ENCODE measurements at places on chromosomes 1 and 21.

DNA sequence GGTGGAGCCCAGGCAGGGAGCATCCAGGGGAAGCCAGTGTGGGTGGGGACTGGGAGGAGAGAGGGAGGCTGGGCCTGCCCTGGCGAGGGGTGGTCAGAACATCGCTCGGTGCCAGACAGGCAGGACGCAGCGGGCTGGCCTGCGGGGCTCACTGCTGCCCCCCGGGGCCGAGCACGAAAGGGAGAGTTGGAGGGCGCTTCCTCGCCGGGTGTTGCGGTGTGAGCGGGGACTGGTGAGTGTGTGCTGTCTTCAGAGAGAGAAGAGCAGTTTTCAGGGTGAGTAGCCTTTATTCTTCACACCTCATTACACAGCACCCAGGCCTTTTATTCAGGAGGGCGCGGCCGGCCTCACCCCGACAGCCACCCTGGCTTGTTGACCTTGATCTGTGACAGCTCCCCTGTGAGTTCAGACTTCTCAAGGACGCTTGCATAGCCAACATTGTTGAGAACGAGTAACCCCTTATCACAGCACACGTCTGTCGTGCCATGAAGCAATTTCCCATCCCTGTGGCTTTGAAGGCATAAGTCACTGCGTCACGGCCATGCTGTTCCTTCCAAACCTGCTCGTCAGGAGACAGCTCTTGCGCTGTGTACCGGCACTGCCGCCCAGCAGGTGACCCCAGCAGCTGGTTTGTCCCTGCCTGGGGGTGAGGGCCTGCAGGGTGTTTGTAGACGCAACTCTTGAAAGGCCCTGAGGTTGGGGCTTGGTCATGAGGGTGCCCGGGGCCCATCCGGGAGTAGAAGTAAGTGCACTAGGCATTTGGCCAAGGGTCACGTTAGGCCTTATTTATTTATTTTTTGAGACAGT, 54.6 kb downstream of the PRKCZ start:
- DNase-seq = no peak

DNA sequence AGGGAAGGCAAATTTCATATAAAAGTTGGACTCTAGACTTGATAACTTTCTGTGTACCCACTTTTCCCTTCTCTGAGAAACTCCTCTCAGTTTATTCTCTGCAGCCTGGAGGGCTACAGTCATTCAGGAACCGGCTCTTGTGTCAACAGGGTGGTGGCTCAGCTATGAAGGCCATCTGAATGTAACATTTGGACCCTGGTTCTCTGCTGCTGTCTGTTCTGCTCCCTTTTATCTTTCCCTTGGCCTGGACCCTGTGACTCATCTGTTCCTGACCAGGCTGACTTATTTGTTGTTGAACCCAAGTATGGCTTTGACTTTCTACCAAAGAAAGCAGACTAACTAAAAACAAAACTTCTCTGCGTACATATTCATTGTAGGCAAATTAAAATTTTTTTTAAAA, 75.4 kb downstream of the CENPF start:
- no peak for DNase-seq

- no peak for DNase-seq
Observed at GRCh38 chr1:26022404-26022779, 817 bp downstream of the EXTL1 start.

GRCh38 chr1:189787201-189787600, 690.5 kb downstream of the BRINP3 start:
- no peak for DNase-seq

GRCh38 chr21:36803051-36803645, 104.2 kb downstream of the SIM2 start:
- DNase-seq = no peak

DNA sequence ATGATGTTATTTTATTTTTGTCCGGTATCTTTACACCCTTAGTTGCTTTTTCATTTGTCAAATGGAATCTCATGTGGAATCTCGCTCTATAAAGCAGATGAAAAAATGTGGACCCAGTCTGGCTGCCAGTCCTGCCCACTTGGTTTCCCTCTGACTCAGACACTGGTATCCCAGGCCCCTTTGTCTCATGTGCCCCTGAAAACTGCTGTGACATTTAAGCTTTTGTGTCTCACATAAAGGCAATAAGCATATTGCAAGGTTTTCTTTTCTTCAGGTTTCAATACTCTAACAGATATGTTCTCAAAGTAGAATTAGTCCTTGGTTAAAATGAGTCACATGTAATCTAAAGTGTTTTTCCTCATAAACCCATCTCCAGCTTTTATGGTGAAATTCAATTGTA, 183.3 kb downstream of the ST6GALNAC3 start:
- no peak for DNase-seq

- no peak for DNase-seq
Observed at GRCh38 chr1:19811206-19811851, 3.8 kb downstream of the RNF186 start.

DNA sequence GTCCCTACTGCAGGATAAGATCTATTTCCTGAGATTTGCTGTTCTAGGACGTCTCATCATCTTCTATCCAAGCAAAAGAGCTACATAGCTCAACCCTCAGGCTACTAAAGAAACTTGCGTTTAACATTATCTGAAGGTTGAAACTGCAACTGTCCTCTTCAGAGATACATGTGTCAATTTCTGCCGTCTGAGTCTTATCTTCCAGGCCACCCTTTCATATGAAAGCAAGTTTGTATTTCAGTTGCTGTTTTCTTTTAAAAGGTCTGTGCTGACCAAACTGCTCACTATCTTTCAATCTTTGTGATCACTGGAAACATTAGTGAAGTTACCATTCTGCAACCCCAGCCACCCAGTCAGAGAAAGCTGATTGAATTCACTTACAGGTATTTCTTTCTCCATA, 108.6 kb upstream of the RAB3GAP2 start:
- no peak for DNase-seq

DNA sequence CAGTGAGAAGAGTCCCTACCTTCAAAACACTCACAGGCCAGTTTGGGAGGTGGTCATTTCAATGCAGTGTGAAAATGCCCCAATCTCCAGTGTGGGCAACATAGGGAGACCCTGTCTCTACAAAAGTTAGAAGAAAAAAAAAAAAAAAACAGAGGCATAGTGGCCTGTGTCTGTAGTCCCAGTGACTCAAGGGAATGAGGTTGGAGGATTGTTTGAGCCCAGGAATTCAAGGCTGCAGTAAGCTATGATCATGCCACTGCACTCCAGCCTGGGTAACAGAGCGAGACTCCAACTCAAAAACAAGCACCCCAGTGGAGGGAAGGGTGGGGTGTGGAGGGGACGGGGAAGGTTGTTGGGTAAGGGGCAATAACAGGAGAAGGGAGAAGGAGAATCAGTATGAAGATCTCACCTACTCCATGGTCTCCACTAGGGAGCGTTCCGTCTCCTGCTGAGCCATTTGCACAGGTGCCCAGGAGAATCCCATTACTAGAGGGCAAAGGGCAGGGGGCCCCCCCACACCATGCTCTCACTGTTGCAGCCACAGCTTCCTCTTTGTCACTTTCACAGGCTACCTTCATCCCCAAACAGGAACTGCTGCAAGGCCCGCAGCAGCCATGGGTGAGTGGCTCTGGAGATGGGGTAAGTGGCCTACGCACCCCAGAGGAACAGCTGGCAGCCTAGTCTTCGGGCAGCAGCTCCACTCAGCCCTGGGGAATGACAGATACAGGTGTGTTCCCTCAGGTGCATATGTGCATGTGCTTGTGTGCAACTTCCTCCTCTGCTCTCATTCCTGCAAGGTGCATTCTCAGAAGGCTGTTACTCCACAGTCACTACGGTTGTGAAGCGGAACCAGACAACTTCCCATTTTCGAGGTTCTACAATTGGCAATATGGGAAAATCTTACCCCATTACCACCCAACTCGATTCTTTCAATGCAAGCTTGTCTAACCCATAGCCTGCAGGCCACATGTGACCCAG, 87.9 kb upstream of the LYST start:
- no peak for DNase-seq

DNA sequence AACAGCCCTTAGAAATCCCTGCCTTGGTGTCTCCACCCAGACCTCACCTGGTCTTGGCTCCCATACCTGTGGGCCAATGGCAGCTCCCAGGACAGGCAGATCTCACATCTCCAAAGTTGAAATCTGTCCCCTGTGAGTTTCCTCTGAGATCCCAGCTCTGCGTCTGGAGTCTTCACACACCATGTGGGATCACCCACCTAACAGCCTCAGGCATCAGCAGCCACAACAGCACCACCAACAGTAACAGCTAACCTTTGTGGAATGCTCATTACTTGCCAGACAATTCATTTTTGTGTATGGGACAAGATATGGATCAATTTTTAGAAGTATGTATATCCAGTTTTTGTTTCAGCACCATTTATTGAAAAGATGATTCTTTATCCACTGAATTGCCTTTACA, 523.2 kb downstream of the MATN1 start:
- no peak for DNase-seq

DNA sequence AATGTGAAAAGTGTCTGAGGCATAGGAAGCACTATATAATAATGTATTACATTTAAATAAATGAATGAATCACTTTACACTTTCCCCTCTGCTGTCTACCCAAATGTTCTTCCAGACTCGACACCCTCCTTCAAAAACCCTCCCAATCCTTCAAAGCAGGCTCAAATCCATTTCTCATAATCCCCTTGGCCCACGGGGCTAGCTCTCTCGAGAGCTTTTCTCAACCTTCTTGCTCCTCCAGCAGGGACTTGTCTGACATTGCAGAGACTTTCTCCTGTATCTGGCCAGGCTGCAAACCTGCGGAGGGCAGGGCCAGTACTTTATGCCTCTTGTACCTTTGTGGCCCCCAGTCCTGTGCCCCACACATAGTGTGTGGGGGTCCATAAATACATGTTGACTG, 14.1 kb upstream of the CNTN2 start:
- DNase-seq = no peak

DNA sequence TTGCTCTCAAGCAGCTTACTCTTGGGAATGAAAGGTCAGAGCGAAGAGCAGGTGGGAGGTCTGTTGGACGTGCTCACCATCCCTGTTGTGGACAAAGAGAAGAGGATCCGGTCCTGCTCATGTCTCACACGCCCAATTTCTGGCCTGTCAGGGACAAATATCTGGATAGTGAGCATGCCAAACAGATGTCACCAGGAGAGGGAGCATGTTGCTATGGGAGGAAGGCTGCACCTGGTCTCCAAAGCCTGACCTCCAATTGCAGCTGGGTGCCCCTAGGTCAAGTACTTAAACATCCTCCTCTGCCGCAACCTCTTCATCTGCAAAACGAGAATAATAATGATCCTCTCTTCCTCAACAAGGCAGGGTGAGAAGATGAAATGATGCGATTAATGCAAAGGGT, 53.4 kb downstream of the DMRTA2 start:
- DNase-seq = no peak

- no peak for DNase-seq
Observed at GRCh38 chr21:42044871-42045495, 26.1 kb upstream of the UMODL1 start.

- no peak for DNase-seq
Observed at GRCh38 chr1:34695580-34695979, 59.3 kb upstream of the GJB5 start.

DNA sequence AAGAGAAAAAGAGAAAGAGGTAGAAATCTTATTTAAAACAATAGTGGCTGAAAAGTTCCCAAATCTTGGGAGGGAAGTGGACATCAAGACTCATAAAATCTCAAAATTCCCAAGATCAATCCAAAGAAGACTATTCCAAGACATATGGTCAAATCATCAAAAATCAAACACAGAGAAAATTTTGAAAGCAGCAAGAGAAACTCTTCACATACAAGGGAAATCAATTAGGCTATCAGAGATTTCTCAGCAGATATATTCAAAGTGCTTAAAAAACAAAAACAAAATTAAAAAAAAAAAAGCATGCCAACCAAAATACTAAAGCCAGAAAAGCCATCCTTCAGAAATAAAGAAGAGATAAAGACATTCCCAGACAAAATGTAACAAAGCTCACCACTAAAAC, 52.6 kb upstream of the RALGPS2 start:
- DNase-seq = no peak

DNA sequence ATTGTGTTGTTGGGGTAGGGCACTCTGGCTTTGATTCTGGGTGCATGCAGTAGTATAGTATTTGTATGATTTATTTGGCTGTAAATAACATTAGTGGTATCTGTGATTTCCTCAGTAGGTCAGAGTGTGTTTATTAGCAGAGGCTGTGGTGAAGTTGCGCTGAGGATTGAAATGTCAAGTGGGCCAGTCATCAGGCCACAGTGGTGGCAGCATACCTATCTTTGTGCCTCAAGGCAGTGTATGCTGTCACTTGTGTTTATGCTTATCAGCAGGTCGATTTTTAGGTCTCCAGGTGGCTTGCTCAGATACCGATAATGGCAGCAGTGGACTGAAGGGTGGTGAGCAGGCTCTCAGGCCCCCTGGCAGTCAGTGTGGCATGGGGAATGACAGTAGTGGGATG, 11.3 kb downstream of the LY9 start:
- no peak for DNase-seq

- no peak for DNase-seq
Observed at GRCh38 chr1:235366286-235366685, 941 bp upstream of the TBCE start.

DNA sequence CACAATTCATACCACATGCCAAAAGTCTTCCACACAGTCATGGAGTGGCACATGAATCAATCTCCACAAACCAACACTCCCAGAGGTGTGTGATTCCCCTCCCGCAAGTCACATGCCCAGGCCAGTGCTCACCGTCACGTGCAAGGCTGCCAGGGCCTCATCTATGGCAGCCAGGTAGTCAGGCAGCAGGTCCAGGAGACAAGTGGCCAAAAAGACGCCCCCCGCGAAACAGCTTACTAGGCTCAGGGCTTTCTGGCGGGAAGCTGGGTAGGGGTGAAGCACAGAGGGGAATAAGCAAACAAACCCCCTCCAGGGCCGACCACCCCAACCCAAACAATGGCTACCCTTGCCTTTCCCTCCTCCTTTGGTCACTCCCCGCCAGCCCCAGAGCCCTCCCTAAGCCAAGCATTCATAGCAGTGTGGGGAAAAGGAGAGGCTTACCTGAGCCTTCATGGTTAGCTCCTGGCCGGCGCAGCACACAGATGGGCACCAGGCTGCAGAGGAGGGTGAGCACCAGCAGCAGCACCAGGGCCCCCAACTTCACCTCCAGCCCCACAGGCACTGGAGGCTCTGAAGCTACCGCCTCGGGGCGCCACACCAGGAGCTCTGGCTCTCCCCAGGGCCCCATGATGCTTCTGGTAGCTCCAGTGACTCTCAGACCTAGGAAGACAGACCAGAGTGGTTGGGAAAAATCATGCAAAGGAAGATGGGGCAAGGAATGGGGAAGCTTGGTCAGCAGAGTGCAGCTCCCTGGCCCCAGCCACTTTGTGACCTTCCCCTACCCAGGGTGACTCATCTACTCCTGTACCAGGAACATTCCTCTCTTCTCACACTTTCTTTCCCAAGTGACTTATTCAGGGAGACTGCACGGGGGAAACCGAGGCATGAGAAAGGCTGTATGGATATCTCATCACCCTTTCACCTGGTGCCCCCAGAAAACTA, 978 bp downstream of the SLC39A1 start:
- no peak for DNase-seq

- no peak for DNase-seq
Observed at GRCh38 chr1:11568687-11569086, 85.5 kb downstream of the FBXO2 start.

- DNase-seq = no peak
Observed at GRCh38 chr1:204826970-204827369, 43.7 kb upstream of the NFASC start.

GRCh38 chr1:187624812-187625545, 796.2 kb downstream of the PLA2G4A start:
- no peak for DNase-seq

GRCh38 chr1:205592443-205593003, 39.3 kb downstream of the ELK4 start:
- DNase-seq = no peak

All from activated naive CD8-positive, alpha-beta T cell treated with anti-CD3 and anti-CD28 coated beads, Interleukin-2, amount 50 U/mL, for 16 hours (primary cell).